AG09309 (cell line): ENCODE measurements at places on chromosomes 7 and 10.
A peak's percentile ranks its signal among the peaks of the same experiment; 100 is the strongest.

GRCh38 chr10:78140066-78140630, 106.5 kb downstream of the RPS24 start:
- DNase-seq, result no peak

DNA sequence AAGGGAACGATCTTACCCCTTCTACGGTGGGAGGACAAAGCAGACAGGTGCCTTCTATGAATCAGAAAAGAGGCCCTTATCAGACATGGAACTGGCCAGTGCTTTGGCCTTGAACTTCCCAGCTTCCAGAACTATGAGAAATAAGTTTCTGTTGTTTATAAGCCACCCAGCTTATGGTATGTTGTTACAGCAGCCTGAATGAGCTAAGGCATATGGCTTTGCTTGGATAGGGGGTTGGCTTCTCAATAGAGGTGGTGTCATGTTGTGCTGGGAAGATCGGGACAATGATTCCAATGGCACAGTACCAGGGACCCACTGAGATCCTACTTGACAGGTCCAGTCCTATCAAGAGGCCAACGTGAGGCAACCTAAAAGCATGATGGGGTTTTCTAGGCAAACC, 183.4 kb upstream of the BMPER start:
- no peak for DNase-seq

DNA sequence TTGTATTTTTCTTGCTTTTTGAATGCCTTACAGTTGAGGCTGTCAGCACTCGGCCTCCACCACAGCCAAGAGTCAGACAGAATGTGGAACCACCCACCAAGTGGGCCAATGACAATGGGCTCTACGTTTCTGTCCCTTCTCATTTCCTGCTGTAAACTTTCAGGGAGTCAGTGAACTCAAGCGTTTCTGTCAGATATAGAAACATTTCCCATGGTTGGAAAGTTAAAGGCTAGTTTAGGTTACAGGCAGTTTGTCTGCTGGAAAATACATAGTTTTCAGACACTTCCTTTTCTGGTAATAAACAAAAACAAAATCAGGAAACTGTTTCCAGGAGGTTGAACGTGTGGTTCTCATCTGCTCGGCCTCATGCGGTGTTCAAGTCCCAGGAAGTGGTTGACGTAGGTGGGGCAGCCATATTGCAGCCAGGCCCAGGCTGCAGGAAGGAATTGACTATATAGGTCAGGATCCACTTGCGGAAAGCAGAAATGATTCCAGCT, 245.1 kb downstream of the CAMK1D start:
- no peak for DNase-seq

- DNase-seq, result peak; percentile 42
These were observed 114.8 kb upstream of the ARID5B start for GRCh38 chr10:61786728-61787127.

DNA sequence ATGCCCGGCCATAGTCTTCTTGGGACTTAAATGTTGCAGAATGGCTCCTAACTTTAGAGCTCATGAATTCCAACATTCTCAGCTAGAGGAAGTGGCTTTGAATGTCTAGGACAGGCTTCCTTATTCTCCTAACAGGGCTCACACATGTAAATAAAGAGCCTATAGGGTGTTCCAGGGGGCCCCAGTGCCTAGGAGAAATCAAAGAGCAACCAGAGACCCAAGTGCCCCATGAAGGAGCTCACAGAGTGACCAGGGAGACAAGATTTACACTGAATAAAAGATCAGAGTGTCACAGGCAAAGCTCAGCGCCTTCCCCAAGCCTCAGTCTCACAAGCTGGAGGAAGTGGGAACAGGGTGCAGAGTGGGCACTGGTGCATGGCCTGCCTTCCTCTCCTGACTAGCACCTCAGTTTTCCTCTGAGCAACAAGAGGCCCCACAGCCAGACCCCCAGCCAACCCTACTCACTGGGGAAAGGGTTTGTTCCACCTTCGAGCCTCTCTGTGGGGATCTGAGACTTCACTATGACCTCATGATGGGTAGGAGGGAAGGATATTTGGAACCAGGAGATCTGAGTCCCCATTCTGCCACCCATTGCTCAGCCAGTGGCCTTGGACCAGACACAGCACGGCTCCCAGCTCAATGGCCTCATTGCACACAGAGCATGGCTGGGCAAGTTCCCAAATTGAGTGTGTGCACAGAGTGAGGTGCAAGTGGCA, 16.0 kb downstream of the TMEM273 start:
- no peak for DNase-seq

DNA sequence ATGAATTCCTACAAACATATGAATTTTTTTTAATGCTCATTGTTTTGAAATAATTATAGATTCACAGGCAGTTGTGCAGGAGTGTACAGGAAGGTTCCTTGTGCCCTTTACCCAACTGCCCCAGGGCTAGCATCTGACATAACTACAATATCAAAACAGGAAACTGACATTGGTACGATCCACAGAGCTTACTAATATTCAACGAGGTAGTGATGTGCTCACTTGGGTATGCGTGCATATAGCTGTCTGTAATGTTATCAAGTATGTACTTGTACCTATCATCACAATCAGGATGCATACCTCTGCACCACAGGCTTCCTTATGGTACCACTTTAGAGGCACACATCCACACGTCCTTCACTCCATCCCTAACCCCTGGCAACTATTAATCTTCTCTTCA, 68.3 kb downstream of the BMS1 start:
- no peak for DNase-seq

DNA sequence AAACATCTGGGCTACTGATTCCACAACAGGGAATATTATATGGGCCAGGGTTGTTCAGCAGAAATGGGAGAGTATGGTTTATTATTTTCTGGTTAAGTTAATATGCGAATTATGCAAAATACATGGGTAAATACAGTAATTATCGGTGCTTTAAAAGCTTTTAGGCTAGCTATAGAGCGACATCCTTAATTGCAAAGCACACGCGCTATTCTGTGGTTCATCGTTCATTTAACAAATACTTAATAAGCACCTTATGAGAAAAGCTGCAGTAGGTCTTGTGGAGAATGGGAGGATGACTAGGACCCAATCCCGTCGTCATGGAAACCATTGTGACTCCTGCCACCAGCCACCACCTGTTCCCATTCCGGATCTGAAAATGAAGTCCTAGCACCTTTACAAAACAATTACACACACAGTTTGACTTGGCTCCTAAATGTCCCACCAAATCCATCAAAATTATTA, 623 bp upstream of the CEP41 start:
- no peak for DNase-seq

GRCh38 chr10:37789590-37789989, 67.8 kb downstream of the ZNF248 start:
- no peak for DNase-seq

GRCh38 chr10:102660888-102661657, 16.8 kb downstream of the TRIM8 start:
- no peak for DNase-seq

DNA sequence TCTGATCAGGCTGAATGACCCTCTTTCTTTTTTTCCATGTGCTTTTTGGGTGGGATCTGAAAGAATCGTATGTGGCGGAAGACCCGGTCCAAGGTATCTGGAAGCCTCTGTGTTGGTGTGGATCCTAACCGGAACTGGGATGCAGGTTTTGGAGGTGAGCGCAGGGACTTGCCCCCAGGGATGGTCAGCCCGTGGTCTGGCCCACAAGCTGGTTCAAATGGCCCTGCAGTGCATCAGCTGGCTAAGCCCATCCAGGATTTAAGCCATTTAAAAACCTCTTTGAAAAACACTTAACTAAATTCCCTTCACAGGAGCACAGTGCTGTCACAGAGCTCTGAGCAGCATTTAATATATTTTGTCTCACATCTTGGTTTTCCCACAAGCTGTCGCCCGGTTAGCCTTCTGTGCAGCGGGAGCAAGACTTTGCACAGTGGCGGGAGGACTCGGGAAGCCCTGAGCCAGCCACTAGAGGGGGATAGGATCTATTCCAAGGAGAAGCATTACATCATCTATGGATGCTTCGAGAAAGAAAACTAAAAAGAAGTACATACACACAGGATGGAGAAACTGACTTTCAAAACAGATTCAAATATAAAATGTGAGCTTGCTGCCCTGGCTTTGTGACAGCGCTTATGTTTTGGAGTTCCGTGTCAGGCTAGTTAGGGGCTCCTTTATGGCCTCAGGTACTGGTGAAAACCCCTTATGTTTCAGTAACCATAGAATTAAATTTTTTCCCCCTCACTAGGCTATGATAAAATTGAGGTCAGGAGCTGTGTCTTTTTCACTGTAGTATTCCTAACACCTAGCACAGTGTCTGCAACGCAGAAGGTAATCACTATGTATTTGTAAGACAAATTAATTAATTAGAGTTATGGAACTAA, 11.3 kb downstream of the CPA2 start:
- no peak for DNase-seq

DNA sequence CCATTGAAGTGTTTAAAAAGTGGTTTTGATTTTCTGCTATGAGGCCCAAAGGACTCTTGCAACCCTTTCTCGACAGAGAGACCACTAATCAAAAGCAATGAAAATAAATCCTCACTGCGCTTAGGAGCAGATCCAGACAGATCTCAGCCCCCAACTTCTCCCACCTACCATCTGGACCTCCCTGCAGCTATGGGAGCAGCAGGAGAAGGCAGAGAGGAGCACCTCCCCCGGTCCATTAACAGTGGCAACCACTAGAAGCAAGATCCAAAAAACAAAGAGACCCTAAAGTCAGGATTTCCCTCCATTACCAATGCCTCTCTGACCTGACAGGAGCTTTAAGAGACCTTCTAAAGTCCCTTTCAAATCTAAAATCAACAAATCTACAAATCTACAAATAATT, 99.0 kb upstream of the LSM8 start:
- no peak for DNase-seq

GRCh38 chr7:105743351-105744090, 132.9 kb downstream of the ATXN7L1 start:
- DNase-seq, result no peak

DNA sequence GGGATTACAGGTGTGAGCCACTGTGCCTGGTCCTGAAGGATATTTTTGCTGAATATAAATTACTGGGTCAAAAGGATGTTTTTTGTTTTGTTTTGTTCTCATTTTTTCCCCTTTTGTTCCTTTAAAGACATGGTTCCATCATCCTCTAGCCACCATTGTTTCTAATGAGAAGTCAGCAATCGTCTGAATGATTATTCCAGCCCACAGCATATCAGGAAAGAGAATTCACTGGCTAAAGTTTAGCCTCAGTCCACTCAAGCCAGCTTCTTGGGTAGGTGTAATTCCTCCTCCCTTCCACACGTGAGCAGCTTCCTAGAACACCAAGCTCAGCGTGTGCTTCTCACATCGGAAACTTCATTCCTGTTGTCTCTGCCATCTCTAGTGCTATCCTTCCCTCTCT, 112.8 kb upstream of the INSIG1 start:
- no peak for DNase-seq

DNA sequence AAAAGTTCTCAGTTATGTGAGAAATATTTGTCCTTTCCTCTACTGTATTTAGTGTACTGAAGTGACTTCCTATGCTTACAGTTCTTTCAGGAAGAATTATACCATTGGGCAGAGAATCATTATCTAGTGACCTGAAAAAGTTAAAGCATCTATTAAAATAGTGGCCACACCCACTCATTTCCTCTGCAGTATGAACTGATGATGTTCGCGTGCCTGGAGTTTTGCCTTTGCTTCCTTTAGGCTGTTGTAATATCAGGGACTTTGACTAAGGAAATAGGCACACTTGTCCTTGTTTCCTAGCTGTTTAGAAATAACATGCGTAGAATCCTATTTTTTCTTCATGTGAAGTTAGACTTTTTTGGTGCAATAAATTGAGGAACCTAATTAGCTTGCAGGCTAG, 100.7 kb downstream of the ZMYND11 start:
- DNase-seq, result no peak

DNA sequence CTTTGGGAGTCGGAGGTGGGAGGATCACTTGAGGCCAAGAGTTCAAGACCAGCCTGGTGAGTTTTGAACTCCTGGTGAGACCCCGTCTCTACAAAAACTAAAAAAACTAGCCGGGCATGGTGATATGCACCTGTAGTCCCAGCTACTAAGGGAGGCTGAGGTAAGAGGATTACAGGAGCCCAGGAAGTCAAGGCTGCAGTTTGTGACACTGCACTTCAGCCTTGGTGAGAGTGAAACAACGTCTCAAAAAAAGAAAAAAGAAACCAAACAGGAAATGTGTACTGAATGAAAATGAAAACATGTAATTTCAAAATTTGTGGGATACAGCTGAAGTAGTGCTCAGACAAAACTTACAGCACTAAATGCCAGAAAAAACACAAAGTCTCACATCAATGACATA, 7.6 kb downstream of the ARHGAP12 start:
- no peak for DNase-seq

DNA sequence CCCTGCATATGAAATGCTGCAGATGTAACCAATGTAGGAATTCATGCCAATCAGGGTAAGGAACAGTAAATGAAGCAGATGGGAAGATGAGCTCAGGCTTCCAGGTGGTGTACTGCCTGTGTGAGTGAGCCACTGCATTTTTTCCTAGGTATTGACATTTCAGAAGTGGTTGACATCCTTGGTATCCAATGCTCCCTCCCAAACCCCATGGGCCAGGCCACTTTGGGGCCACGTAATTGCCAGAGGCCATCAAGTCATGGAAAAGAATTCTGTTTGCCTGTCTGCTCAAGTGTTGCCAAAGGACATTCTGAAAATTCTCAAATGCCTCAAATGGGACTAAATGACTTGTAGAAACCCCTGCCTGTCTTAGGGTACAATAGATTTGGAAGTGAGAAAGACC, 384.6 kb downstream of the GATA3 start:
- DNase-seq, result no peak

- no peak for DNase-seq
These were observed 153.7 kb downstream of the DNAJB9 start for GRCh38 chr7:108723381-108723814.

GRCh38 chr7:35729061-35729783, 34.3 kb upstream of the HERPUD2 start:
- DNase-seq, result no peak

- no peak for DNase-seq
These were observed 354.2 kb upstream of the DPP6 start for GRCh38 chr7:153698046-153698445.
